ENCODE measurements at places on chromosomes 7 and 10.
A peak's percentile ranks its signal among the peaks of the same experiment; 100 is the strongest.

DNA sequence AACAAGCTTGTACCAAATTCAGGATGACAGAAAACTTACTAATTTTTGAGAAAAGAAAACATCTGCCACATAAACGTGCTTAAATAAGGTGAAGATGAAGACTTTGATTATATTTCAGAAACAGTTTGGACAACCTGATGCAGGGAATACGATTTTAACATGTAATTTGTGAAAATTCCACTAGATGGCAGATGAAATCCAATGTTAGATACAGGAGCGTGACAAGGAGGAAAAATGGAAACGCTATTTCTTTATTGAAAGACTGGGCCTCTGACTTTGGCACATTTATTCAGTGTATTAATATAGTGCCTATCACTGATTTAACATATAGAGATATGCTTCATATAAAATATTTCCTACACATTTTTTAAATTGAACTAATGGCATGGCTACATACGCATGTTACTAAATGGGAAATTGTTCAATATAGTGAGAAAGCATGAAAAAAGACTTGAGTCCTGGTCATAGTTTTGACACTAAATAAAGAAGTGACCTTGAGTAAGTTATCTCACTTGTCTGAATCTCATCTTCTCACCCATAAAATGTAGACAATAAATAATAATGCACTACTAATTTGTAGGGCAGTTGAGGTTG is 60.7 kb downstream of the CD36 start:
- DNase-seq, result peak; percentile 76

DNA sequence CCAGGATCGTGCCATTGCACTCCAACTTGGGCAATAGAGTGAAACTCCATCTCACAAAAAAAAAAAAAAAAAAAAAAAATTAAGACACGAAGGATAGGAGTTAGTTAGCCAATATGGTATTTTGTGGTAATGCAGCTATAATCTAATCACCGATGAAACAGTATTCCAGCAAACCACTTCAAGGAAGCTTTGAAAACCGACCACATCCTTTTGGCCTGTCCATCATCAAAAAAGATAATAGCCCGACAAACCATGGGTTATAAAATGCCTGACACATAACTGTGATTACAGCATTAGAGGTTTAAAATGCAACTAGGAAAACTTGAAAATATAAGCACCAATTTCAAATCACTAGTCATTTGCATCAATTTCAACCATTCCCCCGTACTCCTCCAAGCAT is 728.6 kb upstream of the C7orf33 start:
- DNase-seq, result no peak

GRCh38 chr10:94631077-94631875 is 52.3 kb upstream of the CYP2C18 start:
- no peak for DNase-seq

DNA sequence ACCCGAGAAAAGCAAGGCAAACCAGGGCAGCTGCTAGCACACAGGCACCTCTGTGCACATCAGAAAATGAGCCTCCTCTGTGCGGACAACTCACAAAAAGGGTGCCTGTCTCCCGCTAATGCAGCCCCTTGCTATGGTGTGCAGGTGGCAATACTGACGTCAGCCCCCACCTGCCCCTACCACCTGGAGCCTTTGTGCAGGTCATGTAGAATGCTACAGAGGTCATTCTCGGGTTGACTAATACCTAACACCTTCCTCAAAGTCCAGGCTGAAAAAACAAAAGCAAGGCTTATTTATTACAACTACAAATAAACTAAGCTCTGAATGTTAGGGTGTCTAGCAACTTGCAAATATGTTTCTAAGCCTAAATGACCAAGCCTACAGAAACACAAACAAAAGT is 13.9 kb downstream of the PIP4K2A start:
- no peak for DNase-seq

DNA sequence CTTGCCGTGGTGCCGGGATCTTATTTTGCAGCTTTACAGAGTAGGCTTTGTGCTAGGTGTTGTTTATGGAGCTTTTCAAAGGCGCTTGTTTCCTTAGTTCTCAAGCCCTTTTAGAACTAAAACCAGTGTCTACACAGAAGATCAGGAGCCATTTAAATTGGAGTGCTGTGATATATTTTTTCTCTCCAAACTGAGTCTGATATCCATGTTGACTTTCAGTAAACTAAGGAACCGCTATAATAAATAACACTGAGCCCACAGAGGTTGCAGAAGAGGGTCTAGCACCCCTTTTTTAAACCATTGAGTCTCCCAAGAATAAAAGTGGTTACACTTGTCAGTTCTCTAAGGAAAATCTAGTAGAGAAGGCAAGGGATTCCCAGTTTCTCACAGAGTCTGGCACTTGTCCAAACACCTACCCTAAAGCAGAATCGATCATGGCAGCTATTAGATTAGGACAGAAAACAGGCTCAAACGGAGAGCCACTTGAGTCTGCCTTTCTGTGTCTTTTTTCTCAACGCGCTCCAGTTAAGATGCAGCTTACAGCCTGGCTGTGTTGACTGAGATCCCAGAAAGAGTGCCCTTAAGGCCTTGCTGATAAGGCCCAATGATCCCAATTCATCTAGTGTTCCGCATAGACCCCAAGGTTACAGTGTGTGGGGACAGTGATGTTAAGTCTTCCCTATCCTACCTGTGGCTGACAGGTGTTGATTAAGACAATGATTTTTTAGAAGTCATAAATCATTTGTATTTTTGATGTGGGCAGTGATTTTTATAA is 804 bp downstream of the TMEM106B start:
- peak; percentile 26 for DNase-seq

DNA sequence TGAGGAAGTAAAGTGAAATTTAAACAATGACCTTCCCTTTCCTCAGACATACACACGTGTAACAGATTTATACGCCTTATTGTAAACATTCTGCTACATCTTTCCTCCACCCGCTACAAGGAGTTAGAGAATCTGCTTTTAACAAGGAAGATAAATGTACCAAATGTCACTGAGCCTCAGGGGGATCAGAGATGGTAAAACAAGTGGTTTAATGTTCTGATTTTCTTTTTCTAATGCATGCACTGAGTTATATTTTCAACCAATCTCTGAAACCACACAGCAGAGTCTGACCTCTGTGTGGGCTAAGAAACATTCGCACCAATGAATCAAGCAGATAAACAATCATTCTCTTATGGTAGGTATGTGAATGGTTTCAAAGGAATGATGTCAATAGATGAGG is 599.5 kb downstream of the ARL4A start:
- no peak for DNase-seq

GRCh38 chr7:129213828-129214227 is 11.0 kb upstream of the AHCYL2 start:
- no peak for DNase-seq

DNA sequence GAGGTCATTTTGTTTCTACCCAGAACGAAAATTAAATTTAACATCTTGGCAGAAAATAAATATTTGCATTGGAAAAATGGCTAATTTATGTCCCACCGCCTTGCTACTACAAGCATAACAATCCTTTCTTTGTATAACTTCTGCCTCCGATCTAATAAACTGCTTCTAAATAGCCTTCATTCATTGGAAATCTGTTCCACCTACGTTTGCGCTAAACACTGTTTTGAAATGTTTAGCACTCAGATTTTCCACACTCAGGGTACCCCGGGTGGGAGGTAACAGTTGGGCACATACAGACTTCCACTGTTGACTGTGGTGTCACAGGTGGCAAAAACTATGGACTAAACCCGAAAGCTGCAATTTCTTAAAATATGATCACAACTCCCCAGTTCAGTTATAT is 96.4 kb downstream of the FGFR2 start:
- no peak for DNase-seq

- no peak for DNase-seq
These were observed 24.2 kb upstream of the UNC5B start for GRCh38 chr10:71188201-71188600.

DNA sequence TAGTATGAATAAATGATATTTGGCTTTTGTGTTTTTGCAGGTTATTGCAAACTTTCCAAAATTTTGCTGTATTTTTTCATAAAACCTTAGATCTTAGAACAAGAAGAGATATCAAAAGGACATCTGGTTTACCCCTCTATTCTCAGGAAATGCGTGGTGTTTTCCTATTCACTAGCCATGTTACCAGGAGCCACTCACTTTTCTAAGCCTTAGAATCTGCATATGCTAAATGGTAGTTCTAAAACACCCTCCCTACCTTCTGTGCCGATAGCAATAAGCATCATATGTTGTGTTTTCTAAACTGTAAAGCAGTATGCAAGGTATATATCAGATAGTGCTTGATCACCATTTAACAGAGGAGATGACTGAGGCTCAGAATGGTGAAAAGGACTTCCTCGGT is 715.0 kb upstream of the CELF2 start:
- no peak for DNase-seq

DNA sequence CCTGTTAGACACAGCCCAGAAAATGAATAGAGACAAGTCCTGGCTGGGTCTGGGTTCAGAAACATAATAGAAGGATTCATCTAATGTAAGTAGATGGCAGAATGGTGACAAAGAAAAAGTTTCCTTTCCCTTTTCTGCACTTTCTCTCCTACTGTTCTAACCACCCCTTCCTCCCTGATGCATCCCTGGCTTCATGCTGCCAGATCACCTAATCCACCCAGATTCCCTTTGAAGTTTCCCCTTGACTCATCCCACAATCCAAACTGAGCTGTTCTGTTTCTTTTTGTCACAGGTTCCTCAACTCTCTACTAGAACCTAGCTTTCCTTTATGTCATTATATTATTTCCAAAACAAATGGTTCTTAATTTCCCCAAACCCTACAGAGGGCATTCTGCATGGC is 1.1 kb upstream of the MACC1 start:
- DNase-seq, result no peak

DNA sequence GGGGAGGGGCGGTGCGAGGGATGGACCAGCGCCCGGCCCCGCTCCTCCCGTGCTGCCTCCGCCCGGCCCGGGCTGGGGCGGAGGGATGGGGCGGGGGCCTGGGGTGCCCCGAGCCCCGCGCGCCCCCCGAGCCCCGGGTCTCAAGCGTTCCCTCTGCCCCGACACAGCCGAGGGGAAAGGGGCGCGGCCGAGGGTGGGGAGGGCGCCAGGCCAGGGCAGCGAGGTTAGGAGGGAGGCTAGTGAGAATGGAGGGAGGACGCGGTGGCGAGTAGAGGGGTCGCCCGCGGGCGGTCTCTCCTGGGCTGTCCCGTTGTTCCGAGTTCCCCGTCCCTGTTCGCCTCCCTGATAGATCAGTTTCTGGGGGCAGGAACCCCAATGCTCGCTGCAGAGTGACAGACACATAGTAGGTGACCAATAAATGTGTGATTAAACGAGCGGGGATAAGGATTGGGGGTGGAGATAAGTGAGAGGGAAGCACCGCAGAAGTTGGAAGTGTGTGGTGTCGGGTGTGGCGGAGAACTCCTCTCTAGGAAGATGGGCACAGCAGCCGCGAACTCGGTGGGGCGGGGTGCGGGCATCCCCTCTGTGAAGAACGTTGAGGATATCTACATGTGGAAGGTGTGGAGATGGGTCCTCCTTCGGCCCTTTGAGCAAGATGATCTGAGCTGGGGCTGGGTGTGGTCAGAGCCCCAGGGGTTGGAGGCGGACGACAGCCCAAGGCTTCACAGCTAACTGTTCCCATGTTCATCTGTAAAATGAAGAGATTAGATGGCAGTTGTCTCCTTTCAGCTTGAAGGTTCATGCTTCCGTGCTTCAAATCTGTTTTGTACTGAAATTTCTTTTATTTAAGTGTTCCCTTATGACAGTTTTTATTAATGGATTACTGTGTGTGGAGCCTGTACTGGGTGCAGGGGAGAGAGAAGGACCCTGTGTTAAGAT is 580 bp downstream of the ZNF775 start:
- DNase-seq, result no peak

DNA sequence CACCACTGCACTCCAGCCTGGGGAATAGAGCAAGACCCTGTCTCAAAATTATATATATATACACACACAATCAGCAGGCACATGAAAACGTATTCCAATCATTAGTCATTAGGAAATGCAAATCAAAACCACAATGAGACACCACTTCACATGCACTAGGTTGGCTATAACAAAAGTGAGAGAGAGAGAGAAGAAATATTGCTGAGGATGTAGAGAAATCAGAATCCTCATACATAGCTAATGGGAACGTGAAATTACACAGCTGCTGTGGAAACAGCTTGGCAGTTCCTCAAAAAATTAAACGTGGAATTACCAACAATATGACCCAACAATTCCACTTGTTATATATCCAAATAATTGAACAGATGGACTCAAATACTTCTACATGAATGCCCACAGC is 43.3 kb upstream of the CNNM1 start:
- peak; percentile 10 for DNase-seq

GRCh38 chr10:112967200-112967599 is 17.2 kb downstream of the TCF7L2 start:
- DNase-seq, result peak; percentile 61

DNA sequence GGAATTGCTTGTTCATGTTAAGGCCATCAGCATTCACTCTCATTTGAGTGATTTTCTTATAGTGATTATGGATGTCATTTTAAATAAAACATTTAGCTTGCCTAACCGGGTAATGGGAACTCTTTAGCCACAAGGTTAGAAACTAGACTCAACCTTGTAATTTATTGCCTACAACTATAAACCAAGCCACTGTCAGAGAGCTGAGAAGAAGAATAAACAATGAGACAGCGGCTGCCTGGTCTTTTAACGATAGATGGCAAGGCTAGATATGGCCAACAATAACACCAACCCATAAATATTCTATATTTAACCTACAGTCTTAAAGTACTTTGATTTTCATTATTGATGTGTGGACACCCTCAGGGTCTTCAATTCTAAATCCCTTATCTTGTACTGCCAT is 27.8 kb upstream of the INHBA start:
- DNase-seq, result no peak

DNA sequence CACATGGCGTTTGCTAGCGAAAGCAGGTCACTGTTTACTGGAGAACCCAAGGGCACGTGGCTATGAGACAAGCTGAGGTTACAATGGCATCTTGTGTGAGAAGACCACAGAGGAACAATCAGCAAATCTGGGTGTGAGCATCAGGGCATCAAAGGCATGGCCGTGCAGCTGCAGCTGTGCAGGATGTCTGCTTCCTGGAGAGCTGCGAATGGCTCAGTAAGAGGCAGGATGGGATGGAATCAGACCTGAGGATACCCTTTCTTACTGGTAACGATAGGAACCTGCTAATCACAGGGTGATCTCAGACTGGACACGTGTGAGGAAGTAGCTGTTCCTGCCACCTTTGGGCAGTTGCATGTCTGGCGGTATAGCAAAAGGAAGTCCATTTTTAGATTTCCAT is 119.5 kb downstream of the RNF216 start:
- DNase-seq, result peak; percentile 19

DNA sequence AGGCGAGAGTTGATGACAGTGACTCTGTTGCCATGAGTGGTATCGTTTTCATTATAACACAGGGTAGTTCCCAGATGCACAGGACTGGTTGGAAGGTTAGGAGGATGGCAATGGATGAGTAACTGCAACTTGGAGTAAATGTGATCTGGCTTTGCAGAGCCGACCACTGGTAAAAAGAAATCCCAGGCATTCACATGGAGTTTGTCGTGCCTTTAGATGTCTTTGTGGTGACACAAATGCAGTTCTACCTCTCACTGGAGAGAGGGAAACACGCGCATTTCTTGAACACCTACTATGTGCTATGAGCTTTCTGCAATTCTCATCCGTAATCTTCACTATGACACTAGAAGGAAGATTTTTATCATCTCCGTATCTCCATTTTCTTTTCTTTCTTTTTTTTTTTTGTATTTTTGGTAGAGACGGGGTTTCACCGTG is 1.7 kb upstream of the MNX1 start:
- no peak for DNase-seq

Data from cardiac fibroblast (primary cell).